Stimulated activated naive B cell treated with anti-CD40 and anti-IgM and Interleukin-4, amounts not matched to agents 10 μg/mL and 1 μg/mL and 100 μg/mL, for 72 hours (primary cell): ENCODE measurements at places on chromosomes 2 and 18.

DNA sequence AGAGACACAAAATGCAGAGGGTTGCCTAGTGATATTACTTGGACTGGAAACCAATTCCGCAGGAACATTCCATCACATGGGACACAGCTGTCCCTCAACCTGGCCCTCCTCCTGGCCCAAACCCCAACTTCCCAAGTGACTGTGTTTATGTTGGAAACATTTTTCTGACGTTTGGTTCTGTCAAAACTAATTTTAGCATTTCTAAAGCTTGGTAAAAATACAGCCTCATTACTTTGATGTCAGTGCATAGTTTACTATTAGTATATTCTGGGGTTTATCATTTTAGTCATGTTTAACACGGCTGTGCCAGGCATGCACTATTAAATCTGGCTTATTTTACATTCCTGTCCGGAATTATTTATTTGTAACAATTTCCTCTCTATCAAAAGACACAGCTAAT is 69.9 kb downstream of the GLI2 start:
- H3K4me3 ChIP-seq = no peak overlapping the region
- H3K36me3 ChIP-seq = no peaks in the 10 kb centered on the region
- no peaks in the 10 kb centered on the region for H3K27me3 ChIP-seq
- H3K4me1 ChIP-seq = peaks cover 5% of the 10 kb centered on the region
- no peak overlapping the region for H3K27ac ChIP-seq

GRCh38 chr2:11564816-11565567 is 31.1 kb downstream of the GREB1 start:
- no peak for DNase-seq
- H3K27me3 ChIP-seq = peaks cover 11% of the 10 kb centered on the region
- H3K27ac ChIP-seq = no peak overlapping the region
- no peaks in the 10 kb centered on the region for H3K4me1 ChIP-seq

GRCh38 chr2:121890041-121890440 is 134.6 kb downstream of the TSN start:
- no peaks in the 10 kb centered on the region for H3K36me3 ChIP-seq
- H3K27me3 ChIP-seq = no peaks in the 10 kb centered on the region
- no peak overlapping the region for H3K4me3 ChIP-seq

- H3K4me3 ChIP-seq = no peak overlapping the region
- no peaks in the 10 kb centered on the region for H3K4me1 ChIP-seq
Measured at GRCh38 chr2:97067279-97068004, 27.2 kb downstream of the FAHD2B start.

DNA sequence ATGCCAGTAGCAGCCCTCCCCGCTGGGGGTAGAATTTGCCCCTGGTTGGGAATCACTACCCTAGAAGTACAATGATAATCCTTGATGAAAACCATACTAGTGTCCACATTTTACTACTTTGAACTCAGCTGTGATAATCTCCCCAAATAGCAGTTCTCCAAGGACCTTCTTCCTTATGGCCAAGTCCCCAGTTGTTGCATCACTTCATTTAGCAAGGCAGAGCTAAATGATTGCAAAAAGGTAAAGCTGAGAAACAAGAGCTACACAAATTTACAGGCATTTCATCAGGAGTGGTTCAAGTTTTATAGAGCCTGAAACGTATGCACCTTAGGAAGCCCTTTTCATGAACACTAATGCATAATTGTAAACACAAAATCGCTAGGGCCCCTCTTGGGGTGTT is 44.9 kb upstream of the REL start:
- no peak for DNase-seq
- H3K4me3 ChIP-seq = no peak overlapping the region
- H3K4me1 ChIP-seq = peaks cover 71% of the 10 kb centered on the region
- peak overlapping the region; percentile 100 for H3K27ac ChIP-seq

- H3K27me3 ChIP-seq = peaks cover 78% of the 10 kb centered on the region
- H3K4me3 ChIP-seq = peak overlapping the region; percentile 72
- H3K27ac ChIP-seq = peak overlapping the region; percentile 91
- no peak for DNase-seq
- H3K36me3 ChIP-seq = peaks cover 7% of the 10 kb centered on the region
Measured at GRCh38 chr2:72149556-72150156, 2.0 kb upstream of the CYP26B1 start.

DNA sequence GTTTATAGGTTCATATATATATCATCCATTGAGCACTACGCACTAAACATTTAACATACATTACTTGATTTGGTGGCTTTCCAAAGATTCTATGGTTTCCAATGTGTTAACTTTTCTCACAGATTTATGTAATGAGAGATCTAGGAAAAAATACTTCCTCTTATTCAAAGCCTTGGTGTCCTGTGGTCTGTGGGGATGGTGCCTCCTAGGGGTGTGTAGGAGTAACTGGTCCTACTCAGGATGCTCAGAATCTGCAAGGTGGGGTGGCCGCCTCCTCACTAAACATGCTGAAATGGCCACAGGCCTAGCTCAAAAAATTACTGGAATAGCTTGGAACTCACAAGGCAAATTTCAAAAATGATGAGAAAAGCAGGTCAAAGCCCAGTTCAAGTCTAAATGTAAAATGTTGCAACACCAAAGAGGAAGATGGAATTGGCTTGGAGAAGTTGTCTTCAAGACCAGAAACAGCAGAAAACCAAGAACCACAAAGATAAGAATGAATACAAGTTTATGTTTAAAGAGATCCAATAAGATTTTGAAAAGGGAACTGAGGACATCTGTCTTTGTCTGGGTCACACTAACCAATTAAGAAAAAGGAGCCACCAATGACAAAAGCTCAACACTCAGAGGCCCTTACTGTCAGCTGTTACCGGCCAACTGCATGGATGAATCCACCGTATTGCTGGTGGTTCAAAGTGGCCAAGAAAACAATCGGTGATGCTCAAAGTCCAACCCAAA is 11.5 kb downstream of the GPR55 start:
- peak overlapping the region; percentile 67 for H3K27ac ChIP-seq
- H3K27me3 ChIP-seq = peaks cover 21% of the 10 kb centered on the region
- peaks cover 22% of the 10 kb centered on the region for H3K4me1 ChIP-seq
- DNase-seq = no peak

GRCh38 chr2:128642821-128643220 is 324.2 kb upstream of the HS6ST1 start:
- H3K4me3 ChIP-seq = no peak overlapping the region
- no peaks in the 10 kb centered on the region for H3K27me3 ChIP-seq
- DNase-seq = no peak
- no peaks in the 10 kb centered on the region for H3K36me3 ChIP-seq

DNA sequence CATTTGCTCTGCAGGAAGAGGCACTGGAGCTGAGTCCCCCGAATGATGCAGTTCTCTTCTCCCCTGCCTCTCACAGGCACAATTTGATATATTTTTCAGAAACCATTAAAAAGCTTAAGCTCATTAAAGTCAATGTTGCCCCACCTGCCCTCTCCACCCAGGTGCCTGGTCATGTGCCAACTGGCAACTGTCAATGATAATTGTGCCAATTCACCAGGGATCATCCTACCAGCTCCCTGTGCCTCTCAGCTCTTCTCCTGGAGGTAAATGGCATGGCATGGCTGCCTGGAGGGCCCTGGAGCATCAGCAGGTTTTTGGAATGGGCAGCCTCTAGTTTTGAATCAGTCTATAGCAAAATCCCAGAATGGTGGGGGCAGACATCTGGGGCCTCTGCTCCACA is 279.6 kb upstream of the ID2 start:
- H3K4me1 ChIP-seq = no peaks in the 10 kb centered on the region
- no peak overlapping the region for H3K4me3 ChIP-seq
- DNase-seq = no peak
- H3K27ac ChIP-seq = no peak overlapping the region
- peaks cover 36% of the 10 kb centered on the region for H3K27me3 ChIP-seq

DNA sequence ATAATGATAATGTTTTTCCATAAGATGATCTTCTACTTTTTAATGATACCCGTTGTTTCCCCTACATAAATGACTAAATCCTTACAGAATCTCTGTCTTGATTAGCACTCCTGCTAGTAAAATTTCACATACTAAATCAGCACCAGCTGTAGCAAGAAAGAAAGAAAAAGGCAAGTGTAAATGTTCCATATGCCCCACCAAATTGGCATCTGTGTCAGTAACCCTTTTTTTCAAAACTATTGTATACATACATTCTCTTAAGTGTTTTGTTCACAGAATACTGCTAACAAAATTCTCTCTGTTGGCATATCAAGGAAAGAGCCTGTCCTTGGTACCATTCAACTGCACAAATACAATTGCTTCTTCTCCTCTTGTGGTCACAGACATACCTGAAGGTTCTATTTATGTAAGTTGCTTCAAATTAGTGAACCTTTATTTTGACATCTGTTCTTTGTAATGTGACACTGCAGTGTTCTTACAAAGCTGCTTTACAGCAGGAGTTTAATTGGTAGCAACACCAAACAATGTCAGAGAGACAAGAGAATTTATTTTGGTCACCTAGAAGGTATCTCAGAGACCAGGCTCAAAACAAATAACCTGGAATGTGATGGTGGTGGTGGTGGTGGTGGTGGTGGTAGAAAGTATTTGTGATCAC is 641.9 kb downstream of the ZEB2 start:
- H3K27ac ChIP-seq = no peak overlapping the region
- peaks cover 15% of the 10 kb centered on the region for H3K4me1 ChIP-seq
- DNase-seq = no peak
- no peak overlapping the region for H3K4me3 ChIP-seq
- no peaks in the 10 kb centered on the region for H3K27me3 ChIP-seq

GRCh38 chr2:49224426-49225010 is 70.2 kb upstream of the FSHR start:
- H3K27ac ChIP-seq = no peak overlapping the region
- H3K4me3 ChIP-seq = no peak overlapping the region
- H3K27me3 ChIP-seq = no peaks in the 10 kb centered on the region
- H3K4me1 ChIP-seq = no peaks in the 10 kb centered on the region
- DNase-seq = no peak

DNA sequence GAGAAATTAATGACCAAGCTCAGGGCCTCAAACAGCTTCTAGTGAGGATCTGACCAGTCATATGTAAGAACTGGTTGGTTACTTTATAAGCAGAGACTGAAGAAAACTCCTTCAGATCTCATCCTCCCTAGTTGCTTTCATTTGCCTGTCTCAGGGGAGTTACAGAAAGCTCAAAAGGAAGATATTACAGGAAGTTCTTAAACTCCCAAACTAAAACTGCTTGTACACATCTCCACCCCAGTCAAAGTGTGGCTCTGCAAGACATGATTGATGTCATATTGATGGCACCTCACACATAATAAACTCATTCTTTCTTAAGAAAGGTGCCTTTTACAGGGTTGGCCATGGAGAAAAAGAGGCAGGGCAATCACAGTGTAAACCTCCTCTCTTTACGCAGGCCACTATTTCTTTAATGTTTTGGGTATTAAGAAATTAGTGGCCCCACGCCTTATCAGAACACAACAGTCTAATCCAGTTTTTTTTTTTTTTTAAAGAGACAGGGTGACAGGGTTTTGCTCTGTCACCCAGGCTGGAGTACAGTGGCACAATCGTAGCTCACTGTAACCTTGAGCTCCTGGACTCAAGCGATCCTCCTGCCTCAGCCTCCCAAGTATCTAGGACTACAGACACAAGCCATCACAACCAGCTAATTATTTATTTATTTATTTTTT is 62.6 kb upstream of the STK17B start:
- peaks cover 1% of the 10 kb centered on the region for H3K36me3 ChIP-seq
- H3K27me3 ChIP-seq = no peaks in the 10 kb centered on the region
- peak overlapping the region; percentile 88 for H3K27ac ChIP-seq

DNA sequence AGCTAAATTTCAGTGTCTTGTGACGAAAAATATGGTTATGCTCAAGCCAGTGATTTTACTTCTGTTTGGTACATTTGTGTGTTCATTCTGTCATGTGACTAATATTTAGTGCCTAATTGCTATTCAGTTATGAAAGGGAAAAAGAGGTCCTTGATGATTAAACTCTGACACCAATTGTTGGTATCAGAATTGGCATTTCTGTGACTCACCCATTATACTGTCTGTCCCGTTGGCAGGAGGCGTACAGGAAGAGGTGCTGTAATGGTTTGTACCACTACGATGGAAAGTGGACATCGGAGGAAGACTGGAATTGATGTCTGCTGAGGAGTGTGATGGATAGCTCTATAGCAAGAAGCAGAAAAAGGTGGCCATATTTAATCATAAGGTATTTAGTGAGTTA is 310.4 kb upstream of the CCDC68 start:
- no peak for DNase-seq
- H3K36me3 ChIP-seq = peaks cover 87% of the 10 kb centered on the region
- H3K4me1 ChIP-seq = peaks cover 83% of the 10 kb centered on the region
- H3K27me3 ChIP-seq = no peaks in the 10 kb centered on the region

DNA sequence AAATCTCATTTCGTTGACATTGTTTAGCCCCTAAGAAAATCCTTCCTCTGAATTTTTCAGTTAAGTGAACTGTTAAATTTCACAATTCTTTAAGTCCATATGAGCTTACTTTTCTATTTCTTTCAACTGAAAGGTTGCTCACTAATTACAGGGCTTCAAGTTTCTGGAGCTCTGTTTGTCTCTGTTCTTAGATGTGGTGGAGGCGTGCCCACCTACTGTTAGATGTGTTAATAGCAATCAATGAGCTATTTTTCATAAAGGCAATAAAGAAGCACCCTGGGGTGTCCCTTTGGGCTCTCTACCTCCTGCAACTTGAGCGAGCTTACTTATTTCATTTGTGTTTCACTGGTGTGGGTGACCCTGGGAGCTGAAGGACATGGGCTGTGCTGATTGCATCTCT is 25.0 kb downstream of the CREG2 start:
- peaks cover 5% of the 10 kb centered on the region for H3K27me3 ChIP-seq
- DNase-seq = no peak
